T-helper 9 cell (primary cell): ENCODE measurements at places on chromosomes 7 and 10.

DNA sequence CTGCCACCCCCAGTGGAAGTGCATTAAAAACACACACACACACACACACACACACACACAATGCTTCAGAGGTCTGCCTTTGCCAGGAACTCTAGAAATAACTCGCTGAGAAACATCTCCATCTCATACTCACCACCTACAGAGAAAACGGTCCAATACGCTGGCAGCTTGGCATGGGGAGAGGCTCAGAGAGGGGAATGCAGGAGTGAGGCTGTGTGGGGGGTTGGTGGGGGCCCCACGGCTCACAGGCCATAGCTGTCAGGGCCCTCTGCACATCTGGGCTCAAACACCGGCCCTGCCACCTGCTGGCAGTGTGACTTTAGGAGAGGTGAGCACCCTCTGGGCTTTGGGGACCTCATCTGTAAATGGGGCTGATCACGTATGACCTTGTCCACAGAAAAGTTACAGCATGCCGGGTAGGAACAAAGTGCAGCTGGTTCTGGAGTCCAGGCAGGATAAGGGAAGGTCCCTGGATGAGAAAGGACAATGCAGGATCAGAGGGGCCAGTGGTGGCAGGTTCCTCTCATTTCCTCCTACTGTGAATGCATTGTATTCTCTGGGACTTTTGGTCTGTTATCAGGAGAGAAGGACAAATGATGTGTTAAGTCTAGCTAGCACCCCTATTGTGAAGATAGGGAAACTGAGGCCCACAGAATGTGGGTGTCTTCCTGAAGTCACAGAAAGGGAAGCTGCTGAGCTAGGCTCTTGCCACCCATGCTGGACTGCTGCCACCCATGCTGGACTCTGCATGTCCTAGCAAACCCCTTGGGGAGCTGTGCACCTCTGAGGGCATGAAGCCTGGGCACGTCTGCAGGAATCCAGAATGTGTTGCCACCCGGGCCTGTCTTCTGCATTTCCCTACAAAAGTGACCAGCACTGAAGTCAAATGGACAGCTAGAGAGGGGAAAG is 404.6 kb downstream of the RPS24 start:
- no peak for DNase-seq

GRCh38 chr7:15780271-15780670 is 93.8 kb upstream of the MEOX2 start:
- no peak for DNase-seq

DNA sequence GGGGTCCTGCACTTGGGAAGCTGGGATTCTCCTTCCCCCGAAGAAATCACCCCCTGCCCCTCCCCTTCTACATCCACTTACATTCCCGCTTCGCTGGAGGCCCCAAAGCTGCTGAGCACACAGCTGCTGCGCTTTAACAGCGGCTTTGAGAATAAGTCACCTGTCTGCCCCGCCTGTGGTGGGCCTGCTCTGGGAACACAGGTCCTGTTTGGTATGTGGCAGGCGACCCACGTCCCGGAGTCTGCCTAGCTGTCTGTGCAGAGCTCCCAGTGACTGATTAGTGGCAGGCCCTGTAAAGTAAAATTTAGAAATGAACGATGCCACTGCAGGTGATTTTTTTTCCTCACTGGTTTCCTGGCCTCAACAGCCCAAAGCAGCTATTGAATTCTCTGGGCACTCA is 47.0 kb downstream of the CDH23 start:
- DNase-seq, result no peak

DNA sequence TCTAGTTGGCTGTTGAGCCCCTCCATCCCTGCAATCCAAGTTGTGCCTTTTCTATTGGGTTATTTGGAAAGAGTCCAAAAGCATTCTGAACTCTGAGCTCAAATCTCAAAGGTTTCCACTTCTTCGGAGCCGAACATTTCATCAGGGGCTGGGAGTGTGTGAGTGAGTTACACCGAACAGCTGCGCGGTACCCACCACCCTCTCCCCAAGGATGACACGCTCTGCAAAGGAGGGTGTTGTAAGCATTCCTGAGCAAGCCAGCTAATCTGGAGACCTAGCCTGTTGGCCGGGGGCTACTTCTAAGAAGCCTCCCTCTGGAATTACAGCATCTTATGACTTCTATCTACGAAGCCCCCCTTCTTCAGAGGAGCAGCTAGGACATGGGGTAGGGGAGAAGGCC is 270.5 kb downstream of the CREB5 start:
- no peak for DNase-seq

GRCh38 chr10:31664803-31665202 is 263.8 kb downstream of the ARHGAP12 start:
- DNase-seq, result no peak

DNA sequence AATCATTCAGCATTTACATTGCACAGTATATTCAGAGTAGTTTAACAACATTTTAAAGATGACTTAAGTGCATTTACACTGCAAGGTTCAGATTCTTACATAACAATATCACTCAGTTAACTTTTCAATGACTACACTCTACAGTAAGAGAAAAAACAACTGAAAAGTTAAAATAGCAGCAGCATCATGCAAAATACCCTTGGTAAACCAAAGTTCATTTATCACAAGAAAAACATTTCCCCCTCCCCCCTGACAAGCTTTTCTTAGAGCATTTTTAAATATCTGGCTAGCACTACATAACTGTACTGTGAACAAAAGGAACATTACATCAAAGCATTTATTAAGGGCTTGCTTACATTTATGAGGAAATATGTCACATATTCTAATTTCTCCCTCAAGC is 179.5 kb upstream of the HGF start:
- DNase-seq, result no peak

GRCh38 chr7:4022265-4022664 is 659.8 kb upstream of the FOXK1 start:
- no peak for DNase-seq

GRCh38 chr7:101814081-101814990 is 3.1 kb upstream of the CUX1 start:
- DNase-seq, result peak; percentile 44

- DNase-seq, result no peak
Observed at GRCh38 chr7:66910789-66911188, 10.2 kb upstream of the TMEM248 start.

DNA sequence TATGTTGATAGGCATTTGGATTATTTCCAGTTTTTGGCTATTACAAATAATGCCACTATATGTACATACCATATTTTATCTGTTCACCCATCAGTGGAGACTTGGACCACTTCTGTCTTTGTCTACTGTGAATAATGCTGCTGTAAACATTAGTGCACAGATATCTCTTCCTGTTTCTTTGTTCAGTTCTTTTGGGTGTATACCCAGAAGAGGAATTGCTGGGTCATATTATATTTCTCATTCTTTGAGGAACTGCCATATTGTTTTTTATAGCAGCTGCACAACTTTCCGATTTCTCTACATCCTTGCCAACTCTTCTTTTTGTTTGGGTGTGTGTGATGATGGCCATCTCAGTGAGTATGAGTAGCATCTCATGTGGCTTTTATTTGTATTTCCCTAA is 218.0 kb downstream of the LRMDA start:
- DNase-seq, result no peak
